ENCODE measurements at places on chromosomes 7 and 10.

- DNase-seq: no peak
These were observed 204.3 kb downstream of the ANK3 start for GRCh38 chr10:60185421-60185820.

DNA sequence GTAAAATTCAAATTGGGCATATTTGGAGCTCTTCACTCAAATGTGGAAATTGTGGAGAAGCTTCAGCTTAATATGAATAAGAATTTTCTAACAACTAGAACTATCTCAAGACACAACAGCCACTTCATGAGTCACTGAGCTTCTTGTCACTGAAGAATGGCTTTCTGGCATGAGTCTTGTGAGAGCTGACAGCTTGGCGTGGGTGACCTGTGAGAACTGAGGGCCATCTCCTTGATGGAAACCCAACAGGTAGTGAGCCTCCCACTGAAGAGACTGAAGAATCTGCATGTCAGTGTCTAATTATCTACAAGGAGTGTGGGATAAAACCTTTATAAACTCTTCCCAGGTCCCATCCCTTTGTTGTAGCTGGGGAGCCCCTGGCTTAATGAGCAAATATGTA is 66.0 kb downstream of the CLEC2L start:
- no peak for DNase-seq

- no peak for DNase-seq
These were observed 4.2 kb downstream of the CYP2C18 start for GRCh38 chr10:94687625-94688248.

- peak; percentile 42 for DNase-seq
These were observed 25.9 kb downstream of the RGS10 start for GRCh38 chr10:119516381-119517234.

GRCh38 chr7:113698556-113699220 is 220.1 kb downstream of the PPP1R3A start:
- no peak for DNase-seq
